CD4-positive, alpha-beta T cell treated with Interleukin-12 subunit alpha and Interleukin-12 subunit beta, for 1 hour (primary cell): ENCODE measurements at places on chromosomes 16 and 17.

DNA sequence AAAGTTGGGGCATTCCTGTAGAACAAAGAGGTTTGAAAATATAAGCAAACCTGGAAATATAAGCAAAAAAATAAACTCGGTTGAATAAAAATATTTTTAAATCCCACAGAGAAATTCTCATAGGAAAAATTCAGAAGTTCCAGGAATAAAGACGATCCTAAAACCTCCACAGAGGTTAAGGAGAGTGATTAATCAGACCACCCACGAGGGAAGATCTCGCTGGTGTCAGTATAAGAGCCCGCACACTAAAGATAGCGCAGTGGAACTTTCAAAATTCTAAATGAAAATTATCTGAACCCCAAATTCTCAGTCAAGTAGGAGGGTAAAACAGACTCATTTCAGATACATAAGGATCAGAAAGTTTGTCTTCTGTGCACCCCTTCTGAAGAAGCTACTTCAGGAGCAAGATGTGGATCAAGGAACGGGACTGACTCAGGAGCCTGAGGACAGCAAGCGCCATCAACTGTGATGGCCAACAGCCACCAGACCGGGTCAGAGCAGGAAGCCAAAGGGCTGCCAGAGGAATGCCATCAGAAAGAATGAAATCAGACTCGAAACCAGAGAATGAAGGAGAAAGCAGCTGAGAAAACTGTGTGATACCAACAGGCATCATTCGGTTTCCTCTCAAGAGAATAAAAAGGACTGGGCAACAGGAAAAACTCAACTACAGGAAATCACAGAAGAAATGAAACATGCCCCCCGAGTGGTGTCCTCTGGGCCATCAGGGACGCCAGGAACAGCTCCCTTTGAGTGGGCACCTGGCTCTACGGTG, 66.9 kb downstream of the CYTH1 start:
- no peak for DNase-seq

DNA sequence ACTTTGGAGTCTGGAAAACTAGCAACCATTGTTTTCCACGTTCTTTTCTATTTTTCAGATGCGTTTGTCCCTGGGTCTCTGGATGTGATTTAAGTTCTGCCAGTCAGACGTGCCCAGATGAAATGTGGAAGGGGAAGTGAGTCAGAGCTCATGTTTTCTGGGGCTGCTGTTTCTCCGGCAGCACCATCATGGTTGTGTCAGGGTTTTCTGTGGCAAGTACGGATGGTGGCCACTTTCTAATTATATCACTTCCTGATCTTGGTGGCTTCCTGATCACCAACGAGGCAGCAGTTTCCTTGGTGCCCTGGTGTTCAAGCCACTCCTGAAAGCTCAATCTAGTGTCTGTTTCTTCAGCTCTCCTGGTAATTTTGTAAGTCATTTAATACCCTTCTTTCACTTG, 31.4 kb upstream of the PMFBP1 start:
- peak; percentile 27 for DNase-seq

DNA sequence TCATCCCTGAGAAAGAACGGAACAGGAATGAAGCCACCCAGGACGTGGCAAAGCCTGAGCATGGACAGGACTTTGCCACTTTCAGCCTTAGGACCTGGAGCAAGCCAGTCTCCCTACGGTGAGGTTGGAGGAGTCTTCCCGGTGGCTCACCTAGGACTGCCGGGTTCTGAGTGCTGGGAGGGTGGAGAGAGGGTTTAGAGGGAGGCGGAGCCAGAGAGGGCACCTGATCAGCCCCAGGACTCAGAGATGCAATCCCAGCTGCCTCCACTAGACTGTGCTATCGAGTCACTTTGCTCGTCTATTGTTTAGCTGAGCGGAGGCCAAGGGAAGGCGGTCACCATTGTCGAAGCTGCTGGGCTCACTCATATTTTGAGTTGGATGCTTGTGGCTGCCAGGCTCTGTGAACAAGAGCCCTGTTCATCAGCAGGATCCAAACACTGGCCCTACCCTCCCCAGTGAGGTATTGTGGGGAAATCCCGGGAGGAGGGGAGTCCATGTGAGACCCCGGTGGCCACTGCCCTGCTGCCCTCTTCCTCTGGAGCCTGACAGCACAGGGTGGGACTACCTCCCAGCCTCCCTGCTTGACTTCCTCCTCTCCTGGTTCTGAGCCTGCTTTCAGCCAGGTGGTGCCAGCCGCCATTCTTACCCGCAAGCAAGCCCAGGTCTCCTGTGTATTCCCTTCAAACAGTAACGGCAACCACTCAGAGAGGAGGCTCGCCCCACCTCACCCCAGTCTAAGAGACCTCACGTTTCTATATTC, 7.0 kb downstream of the KRT14 start:
- DNase-seq = peak; percentile 64

GRCh38 chr17:76281573-76282371, 16.6 kb downstream of the UBALD2 start:
- no peak for DNase-seq

DNA sequence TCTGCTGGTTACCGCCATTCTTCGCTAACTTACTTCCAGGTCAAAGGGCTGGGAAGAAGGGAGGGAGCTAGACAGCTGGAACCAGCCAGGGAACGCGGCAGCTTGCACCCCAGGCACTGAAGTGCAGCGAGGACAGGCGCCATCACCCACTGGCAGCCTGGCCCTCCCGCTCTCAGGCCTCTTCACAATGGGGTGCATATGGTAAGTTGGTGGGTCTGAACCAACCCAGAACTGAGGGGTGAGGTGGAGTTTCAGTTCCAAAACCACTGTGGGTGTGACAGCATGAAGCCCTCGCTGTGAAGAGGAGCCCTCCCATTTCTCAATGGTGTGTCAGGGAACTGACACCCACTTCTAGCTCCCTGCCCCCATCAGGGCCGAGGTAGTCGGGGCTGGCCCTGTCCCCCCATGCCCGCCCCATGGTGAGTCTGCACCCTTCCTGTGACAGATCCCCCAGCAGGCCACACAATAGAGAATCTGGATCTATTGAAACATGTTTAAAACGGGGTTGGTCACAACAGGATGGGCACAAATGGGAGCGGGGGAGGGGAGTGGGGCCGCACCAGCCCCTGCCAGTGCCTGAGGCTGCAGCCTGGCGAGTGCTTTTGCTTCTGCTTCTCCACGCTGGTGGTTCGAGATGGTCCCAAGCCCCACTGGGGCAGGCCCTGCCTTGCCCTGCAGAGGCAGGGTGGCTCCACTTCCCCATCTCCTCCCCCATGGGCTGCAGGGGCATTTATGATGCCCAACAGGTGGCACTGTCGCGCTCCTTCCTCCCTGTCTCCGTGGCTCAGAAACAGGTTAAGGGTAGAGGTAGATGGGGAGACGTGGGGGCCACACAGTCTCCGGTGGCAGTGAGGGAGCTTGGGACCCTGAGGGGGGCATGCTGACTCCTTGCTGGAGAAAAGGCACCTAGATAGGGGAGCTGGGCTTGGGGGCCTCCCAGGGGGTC, 2.3 kb downstream of the LIMD2 start:
- peak; percentile 88 for DNase-seq

- no peak for DNase-seq
Observed at GRCh38 chr16:1011316-1012082, 29.9 kb downstream of the SOX8 start.

DNA sequence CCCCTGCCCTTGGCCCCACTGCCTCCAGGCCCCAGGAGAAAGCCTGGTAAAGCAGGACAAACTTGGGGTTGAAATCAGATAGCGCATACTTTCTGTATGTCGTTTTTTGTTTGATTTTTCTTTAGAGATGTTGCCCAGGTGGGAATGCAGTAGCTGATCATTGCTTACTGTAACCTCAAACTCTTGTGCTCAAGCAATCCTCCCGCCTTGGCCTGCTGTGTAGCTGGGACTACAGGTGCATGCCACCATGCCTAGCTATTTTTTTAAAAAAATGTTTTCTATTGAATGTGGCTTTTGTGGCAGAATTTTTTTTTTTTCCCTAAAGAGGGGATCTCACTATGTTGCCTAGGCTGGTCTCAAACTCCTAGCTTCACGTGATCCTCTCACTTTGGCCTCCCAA, 11.1 kb upstream of the CCL5 start:
- no peak for DNase-seq

GRCh38 chr16:77993111-77993985, 29.0 kb upstream of the CLEC3A start:
- no peak for DNase-seq

GRCh38 chr17:72943826-72944689, 148.4 kb downstream of the SLC39A11 start:
- no peak for DNase-seq

GRCh38 chr16:67489401-67490083, 6.2 kb upstream of the AGRP start:
- no peak for DNase-seq

GRCh38 chr17:9291912-9292560, 270.7 kb downstream of the NTN1 start:
- peak; percentile 24 for DNase-seq

- DNase-seq = no peak
Observed at GRCh38 chr17:62804822-62805221, 3.3 kb downstream of the MARCHF10 start.

DNA sequence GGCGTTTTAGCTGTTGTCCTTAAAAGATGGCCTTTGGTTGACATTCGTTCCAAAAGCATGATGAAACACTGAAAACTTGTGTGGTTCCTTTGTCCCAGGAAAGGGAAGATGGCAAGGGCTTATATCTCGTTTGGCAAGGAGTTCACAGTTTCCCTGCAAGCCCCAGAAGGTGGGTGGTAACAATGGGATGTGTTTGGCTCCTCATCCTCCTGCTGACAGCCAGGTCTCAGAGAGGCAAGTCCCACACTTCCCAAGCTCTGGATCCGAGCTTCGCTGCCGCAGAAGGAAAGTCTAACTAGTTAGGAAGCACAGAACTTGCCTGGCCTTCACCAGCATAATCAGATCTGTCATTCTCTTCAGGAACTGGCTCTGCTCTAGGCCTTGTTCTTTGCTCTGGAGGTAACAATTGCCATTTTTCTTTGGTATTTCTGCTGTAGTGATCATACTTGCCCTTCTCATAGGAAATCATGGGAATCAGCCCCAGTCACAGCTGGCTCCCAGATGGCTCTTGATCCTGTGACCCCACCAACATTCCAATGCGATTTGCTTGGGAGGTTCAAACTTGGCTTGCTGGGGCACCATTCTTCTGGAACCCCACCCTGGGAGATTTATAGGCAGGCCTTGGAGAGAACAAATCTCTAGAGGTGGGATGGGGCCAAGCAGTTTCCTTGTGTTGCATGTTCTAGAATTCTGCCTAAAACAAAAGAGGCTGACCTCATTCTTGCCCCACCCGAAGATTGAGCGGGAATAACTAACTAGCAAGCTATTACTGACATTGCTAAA, 17.9 kb downstream of the KPNA2 start:
- DNase-seq = no peak

- DNase-seq = no peak
Observed at GRCh38 chr16:69035375-69035774, 70.1 kb upstream of the HAS3 start.

DNA sequence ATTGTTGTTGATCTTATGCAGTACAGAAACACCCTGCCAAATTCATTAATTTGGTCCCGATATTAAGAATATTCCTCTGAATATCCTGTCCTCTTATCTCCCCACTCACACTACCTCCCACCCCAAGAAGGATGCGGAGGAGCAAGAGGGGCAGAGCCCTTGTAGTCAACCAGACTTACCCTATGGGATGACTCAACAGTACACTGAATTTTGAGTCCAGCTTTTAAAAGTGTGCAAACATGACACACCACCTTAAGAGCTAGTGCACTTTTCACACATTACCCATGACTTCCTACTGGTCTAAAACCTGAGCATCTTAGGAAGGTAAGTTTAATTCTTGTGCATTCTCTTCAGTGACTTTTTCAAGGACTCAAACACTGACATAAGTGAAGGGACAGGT, 9.5 kb downstream of the USP22 start:
- no peak for DNase-seq

DNA sequence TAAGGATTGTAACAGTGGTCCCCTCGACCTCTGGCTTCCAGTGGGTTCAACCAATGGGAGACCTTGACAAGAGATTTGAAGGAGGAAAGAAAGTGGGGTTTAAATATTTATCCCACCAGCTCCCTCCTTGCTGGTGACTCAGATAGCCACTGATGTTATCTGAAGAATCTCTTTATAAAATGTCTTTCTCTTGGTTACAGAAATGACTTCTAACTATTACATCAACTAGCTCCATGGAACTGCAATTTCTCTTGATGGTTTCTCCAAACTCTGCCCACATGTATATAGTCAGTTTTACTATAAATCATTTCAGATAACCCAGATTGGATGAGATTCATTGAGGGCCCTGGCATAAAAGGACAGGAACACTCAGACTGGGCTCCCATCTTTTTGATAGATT, 920.2 kb upstream of the SOX9 start:
- no peak for DNase-seq

- no peak for DNase-seq
Observed at GRCh38 chr16:71995038-71995437, 5.2 kb downstream of the PKD1L3 start.

DNA sequence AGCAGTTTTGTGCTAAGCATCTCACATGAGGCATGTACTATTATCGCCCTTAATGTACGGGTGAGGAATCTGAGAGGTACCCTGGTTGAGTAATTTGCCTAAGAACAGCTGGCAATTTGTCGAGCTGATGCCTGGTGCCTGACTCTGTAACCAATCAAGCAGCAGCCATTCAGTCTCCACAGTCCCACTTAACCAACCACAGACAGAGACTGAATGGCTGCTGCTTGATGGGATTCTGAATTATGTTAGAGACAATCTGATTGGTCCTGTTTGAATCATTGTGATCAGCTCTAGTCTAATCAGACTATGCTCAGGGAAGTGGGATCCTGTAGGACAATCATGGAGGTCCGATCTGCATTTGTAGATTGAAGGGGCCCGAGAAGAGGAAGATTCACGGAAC, 447.0 kb downstream of the SHISA9 start:
- no peak for DNase-seq

DNA sequence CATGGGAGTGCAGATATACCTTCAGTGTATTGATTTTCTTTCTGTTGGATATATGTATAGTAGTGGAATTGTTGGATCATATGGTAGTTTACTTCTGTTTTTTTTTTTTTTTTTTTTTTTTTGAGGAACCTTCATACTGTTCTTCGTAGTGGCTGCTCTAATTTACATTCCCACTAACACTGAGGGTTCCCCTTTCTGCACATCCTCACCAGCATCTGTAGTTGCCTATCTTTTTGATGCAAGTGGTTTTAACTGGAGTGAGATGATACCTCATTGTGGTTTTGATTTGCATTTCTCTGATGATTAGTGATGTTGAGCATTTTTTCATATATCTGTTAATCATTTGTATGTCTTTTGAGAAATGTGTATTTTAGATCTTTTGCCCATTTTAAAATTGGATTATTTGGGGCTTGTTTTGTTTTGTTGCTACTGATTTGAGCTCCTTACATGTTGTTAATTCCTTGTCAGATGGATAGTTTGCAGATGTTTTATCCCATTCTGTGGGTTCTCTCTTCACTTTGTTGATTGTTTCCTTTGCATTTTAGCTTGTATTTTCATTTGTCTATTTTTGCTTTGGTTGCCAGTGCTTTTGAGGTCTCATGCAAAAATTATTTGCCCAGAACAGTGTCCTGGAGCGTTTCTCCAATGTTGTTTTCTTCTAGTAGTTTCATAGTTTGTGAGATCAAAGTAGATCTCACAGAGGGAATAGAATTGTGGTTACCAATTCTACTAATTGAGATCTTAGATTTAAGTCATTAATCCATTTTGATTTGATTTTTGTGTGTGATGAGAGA, 25.0 kb upstream of the BCAS3 start:
- DNase-seq = no peak
